ENCODE measurements at places on chromosomes 11 and 22.

GRCh38 chr11:69161117-69161407 lies 5.3 kb downstream of the SMIM38 start:
- no peak for DNase-seq

GRCh38 chr11:32374261-32374711 lies 61.1 kb downstream of the WT1 start:
- DNase-seq = no peak

DNA sequence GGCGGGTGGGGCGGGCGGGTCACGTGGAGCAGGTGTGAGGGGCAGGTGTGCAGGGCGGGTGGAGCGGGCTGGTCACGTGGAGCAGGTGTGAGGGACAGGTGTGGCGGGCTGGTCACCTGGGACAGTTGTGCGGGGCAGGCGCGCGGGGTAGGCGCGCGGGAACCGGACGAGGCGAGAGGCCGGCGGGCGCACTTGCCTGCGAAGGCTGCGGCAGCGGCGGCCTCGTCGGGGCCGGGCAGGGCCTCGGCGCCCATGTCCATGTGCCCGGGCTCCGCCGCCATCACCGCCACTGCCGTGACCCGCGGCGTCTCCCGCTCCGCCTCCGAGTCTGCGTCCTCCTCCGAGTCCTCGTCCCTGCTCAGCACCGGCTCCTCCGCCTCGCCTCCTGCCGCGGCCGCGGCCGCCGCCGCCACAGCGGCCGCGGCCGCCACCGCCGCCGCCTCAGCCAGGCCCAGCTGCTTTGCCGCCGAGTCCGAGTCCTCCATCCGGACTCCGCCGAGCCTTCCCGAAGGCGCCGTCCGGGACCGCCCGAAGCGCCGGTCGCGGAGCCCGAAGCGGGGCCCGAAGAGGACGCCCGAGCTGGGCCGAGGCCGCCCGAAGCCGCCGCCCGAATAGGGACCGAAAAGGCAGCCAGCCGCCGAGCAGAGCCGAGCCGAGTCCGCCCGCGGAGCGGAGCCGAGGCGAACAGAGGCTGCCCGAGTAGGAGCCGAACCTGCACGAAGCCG lies at the start of gene DEAF1:
TSS of gene DEAF1 (minus strand) at position 660 of the 725 bp plus-strand sequence. CDS start at position 485, 175 bp downstream.
- DNase-seq = peak; percentile 98

DNA sequence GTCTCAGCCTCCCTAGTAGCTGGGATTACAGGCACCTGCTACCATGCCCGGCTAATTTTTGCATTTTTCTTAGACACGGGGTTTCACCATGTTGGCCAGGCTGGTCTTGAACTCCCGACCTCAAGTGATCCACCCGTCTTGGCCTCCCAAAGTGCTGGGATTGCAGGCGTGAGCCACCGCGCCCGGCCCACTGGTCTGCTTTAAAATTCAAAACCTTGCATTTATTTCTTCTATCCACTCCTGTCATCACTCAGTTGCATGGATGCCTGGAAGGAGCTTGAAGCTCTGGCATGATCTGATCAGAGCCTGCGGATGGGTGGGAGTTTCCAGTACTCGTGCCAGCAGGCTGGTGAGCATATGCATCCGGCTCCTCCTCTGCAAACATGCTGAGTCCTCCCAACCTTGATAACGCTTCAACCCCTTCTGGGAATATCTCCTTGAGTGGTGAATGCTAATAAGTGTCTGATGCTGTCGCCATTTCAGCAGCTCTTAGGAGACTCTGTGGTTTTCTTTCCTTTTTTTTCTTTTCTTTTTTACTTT lies 39.6 kb downstream of the UBASH3B start:
- DNase-seq = no peak

DNA sequence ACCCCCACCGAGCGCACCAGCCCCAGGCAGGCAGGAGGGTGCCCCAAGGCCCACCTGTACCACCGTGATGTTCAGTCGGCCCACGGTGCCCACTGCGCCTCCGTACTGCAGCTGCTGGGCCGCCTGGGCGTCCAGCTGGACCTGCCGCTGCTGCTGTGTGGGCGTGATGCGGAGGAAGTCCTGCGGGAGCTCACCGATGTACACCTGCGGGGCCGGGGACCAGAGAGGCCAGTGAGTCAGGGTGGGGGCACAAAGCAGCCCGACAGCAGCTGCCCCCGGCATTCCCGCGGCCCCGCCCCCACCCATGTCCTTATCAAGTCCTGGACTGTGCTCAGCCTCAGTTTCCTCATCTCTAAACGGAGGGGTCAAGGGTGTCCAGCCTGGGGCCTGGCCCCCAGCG lies 13.8 kb downstream of the TOLLIP start:
- DNase-seq = no peak

DNA sequence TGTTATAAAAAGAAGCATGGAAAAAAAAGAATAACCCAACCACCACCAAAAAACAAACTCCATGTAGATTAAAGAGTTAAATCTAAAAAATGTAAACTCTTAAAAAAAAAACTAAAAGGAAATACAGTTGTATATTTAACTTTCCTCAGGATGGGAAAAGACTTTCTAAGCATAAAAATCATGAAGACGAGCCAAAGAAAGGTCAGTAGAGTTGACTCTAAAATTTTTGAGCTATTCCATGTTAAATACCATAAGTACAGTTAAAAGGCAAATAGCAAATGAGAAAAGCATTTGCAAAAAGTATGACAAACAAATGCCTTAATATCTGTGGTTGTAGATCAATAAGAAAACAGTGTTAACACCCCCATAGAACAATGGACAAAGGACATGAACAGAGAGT lies 28.0 kb upstream of the C11orf96 start:
- no peak for DNase-seq

GRCh38 chr11:59678118-59678812 lies 9.4 kb upstream of the PATL1 start:
- no peak for DNase-seq

GRCh38 chr22:49677495-49677889 lies 150.2 kb downstream of the BRD1 start:
- DNase-seq = peak; percentile 52

- DNase-seq = no peak
Observed at GRCh38 chr11:126751242-126751641, 249.3 kb downstream of the KIRREL3 start.

DNA sequence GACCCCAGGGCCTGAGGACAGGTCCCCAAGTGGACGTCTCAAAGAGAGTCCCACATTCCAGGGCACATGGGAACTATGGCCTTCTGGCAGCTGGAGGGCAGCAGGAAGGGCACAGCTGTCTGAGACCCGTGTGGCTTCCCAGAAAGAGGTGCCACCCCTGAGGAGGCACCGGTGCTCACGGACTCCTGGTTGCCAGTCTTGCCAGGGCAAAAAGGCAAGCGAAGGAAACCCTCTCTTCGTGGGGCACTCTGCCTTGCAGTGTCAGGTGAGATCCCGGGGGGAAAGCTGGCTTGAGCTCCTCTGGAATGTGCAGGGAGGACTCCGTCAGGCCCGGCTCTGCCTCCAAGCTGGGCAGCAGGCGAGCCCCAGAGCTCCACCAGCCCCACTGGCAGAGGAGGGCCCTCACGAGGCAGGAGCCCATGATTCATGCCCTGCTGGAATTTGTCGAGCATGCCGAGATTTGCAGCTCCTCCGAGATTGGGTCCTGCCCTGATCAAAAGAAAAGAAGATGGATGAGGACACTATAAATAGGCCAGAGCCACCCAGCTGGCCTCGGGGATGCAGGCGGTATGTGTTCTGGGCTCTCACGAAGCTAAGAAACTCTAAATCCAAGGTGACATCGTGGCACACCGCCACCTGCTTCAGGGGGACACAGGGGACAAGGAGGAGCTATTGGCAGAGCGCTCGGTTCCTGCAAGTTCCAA lies 9.9 kb upstream of the CELSR1 start:
- DNase-seq = no peak

GRCh38 chr11:67999201-67999629 lies 4.7 kb downstream of the UNC93B1 start:
- DNase-seq = no peak

DNA sequence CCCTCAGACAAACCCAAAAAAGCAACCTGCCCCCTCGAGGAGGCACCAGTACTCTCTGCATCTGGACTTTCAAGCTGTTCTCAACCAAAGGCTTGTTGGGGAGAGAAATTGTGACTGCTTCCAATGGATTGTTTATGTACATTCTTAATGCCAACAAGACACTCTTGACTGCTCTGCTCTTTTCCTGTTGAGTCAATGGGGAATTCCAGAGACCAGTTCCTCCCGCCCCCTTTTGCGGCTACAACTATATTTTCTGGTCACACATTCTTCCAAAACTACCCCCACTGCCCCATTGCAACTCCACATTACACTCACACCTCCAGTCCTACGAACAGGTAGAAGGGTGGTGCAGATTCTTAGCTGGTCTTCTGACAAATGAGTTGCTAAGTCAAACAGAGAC lies 187.0 kb downstream of the DSCAML1 start:
- peak; percentile 25 for DNase-seq

DNA sequence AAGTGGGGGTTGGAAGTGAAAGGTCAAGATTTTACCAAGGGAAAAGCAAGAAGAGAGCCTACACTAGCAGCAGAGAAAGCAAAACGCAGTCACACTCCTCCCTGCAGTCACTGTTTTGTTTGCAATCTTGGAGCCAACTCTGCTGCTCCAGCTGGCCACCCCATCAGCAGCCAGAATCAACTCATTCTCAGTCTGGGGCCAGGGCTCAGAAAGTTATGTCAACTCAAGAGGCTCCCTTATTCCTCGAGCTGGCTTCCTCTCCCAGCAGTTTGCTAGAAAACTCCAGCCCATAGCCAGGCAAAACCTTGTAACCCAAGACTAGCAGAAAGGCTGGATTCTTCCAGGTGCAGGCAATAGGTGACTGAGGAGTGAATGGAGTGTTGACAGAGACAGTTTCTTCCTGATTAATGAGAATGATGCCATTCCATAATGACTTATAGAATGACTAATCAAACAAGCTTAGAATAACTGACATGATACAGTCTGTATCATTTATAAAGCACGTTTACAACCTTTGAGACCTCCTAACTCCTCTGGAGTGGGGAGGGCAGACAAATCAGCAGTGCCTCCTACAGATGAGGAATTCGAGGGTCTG lies 53.4 kb downstream of the P4HA3 start:
- no peak for DNase-seq

GRCh38 chr22:31143038-31143437 lies 2.7 kb upstream of the PLA2G3 start:
- no peak for DNase-seq

- DNase-seq = no peak
Observed at GRCh38 chr11:92707665-92708064, 261.8 kb upstream of the MTNR1B start.

DNA sequence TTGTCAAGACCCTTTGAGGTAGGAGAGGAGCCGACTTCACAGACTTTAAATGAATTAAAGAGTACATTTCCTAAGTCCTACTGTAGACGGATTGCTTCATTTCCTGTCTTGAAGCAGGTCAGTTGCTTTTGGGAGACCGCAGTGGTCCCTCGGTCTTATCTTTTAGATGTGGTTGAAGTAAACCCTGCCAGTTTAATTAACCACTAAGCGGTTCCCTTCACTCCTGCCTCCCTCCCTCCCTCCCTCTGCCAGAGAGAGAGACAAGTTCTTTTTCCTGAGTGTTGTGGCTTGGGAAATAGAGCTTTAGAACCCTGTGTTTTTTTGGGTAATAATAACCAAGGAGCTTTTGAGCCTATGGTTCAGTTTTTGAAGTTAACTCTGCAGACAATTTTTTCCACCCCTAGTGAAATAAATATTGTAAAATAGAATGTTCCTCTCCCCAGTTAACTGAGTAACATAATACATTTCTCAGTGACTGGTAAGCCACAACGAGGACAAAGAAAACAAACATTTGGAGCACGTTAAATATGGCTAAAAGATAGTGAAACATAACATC lies 147.5 kb downstream of the LDLRAD3 start:
- no peak for DNase-seq

DNA sequence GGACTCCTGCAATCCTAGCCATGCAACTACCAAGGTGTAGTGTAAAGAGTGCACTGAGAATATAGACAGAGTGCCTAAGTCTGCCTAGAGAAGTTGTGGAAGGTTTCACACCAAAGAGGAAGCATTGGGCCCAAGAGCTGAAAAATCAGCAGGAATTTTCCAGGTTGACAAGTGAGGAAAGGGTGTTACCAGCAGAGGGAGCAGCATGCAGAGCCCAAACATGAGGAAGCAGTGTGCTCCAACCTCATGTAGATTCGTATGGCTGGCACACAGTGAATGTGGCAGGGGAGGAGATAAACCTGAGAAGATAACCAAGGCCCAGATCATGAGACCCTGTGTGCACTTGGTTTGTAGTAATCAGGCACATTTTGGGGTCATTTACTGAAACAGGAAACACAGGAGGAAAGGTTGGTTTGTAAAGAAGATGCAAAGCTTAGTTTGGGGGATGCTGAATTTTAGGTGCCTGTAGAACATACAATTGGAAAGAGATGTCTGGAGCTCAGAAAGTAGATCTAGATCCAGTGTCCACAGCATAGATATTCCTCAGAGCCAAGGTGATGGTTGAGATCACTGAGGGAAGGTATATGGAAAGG lies 1.7 kb downstream of the HPX start:
- no peak for DNase-seq

GRCh38 chr11:35934271-35934670 lies 9.6 kb upstream of the LDLRAD3 start:
- DNase-seq = no peak
